ENCODE measurements at places on chromosomes 3 and 15. TPM values are rescaled to one million over a fixed set of nuclear protein-coding genes. Genes with fewer than 3 reads are reported as not detected.

DNA sequence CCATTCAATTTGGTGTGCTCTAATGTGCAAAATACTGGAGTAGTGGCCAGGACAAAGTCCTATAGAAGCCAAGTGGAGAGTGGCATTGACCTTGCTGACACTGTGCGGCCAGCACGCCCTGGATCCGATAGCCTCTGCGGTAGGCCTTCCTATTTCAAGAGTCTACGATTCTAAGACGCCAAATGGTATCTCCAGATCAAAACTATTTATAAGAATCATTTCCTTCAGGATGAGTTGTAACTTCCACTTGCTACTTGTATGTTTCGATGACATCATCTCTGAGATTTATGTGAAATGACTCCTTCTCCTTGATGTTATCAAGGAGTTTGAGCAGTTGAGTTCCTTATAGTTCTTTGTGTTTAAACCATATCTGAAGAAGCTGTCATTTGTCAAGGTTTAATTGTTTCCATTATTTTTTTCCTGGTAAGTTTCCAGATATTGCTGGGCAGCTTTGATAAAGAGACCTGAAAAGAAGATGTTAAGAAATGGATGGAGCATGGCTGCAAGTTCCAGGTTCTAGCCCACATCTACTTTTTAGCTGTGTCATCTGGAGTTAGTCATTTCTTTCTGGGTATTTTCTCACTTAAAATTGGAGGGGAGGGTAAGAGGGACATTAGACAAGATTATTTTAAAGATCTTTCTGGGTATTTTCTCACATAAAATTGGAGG, 71.8 kb downstream of the TMEM44 start:
- no peak for DNase-seq

DNA sequence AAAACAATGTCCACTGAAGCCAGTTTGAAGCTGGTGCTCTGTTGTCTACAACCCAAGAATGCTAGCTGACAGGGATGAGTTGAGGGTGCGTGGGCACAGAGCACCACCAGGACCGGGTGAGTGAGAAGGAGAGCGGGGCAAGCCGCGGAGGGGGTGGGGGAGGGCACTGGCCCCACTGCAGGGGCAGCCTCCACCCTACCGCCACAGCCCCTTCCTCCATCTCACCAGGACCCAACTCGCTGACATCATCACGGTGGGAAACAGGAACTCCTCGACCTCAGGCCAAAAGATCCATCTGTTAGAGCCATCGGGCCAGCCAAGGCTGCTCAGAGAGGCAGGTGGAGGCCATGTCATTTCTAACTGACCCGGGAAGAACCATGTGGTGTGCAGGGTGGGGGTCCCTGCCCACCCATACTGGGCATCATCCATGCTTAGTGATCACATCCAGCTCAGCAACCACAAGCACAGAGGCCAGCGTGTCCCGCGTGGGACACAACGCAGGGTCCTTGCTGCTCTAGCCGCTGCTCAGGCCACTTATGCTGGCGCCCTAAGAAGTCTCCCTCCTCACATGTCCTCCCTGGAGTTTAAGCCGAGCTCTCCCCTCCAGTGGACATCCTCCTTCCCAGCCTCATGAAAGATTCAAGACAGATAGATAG, 57.6 kb upstream of the GATA2 start:
- DNase-seq: no peak

DNA sequence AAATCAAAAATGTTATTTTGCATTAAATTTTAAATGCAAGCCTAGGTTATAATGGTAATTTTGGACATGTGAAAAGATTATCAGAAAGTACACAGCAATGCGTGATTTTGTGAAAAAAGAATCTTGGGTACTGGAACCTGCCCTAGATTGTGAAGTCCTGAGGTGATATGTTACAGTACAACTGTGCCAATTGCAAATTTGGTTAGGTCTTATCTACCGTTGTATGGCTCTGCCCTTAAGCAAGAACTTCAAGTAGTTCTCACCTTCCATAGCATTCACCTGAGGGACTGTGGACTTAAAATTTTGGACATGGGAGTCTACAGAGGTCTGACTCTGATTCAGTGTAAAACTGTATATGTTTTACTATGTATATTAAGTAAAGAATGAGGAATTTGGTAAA, 140.2 kb downstream of the PEX5L start:
- DNase-seq: no peak

- no peak for DNase-seq
Measured at GRCh38 chr15:57545995-57546394, 45.7 kb upstream of the MYZAP start.

GRCh38 chr3:138678086-138678485, 69.5 kb downstream of the FAIM start:
- DNase-seq: no peak

- no peak for DNase-seq
Measured at GRCh38 chr3:114144909-114145688, 33.8 kb downstream of the DRD3 start.

DNA sequence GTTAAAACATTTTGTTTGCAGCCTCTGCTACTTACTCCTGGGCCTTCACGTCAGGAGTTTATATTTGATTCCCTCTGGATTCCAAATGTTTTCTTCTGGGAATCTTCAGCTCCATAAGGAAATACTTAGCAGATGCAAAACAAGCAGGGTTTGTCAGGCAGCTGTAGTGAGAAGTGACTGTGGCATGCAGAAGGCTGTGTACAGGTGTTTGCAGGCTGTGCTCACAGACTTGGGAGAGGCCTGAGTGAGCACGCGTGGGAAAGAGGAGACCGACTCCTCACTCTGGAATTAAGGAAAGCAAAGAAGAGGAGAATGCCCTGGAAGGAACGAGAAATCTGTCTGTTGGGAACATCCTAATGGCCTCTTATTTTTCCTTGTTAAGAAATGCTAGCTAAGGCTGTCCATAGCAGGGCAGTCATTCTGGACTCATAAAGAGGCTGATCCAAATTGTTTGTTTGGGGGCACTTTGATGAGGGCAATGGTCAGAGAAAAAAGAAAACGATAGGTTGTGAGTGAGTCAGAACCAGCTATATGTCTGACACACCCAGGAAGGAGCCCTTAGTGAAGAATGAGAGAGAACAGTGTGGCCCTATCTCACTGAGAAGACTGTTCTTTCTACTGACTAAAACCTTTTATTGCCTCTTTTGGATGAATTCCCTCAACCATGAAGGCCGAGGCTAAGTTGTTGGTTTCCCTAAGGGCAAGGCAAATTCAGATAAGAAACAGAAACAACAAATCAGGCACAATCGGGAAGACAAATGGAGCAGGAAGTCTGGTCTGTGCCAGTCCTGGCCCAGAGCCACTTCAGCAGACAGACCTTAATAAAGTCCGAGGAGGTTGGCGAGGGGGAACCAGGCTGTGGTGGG, 82.6 kb downstream of the TGFBR2 start:
- DNase-seq: no peak

Gene ST8SIA2
- not detected for total RNA-seq

Gene NAALADL2
- 1.3 TPM for total RNA-seq
